Esophagus squamous epithelium (tissue), 5 donors: ENCODE measurements at places on chromosomes 4 and X.

GRCh38 chr4:663438-664428, 10.3 kb downstream of the ATP5ME start:
- DNase-seq = no peak

DNA sequence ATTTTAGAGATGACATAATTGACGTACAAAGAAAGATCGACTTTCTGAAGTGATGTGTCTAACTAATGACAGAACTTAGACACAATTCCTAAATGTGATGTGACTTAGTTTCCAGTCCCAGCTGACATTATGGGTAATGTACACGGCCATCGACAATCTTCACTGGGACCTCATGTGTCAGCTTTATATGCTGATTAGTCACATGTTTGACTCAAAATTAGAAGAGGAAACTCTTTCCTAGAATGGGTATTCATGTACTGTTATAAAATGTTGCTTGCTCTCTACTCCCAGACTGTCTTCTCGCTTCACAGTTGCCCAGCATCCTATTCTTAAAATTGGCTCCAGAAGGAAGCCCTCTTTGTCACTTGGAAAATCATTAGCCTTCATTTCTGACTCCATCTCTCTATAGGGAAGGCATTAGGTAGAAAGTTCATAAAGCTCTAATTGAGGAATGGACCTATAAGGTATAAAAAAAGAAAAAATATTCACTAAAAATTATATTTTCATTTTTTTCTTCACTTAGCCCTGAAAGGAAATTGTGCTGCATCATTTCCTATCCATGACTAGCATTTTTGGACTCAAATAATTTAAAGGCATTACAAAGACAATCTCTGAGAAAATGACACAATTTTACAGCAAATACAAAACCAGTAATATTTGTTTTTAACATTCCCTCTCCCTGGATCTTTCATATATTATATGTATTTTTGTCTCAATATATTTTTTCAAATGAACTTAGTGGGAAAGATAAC, 554.6 kb downstream of the INPP4B start:
- no peak for DNase-seq

DNA sequence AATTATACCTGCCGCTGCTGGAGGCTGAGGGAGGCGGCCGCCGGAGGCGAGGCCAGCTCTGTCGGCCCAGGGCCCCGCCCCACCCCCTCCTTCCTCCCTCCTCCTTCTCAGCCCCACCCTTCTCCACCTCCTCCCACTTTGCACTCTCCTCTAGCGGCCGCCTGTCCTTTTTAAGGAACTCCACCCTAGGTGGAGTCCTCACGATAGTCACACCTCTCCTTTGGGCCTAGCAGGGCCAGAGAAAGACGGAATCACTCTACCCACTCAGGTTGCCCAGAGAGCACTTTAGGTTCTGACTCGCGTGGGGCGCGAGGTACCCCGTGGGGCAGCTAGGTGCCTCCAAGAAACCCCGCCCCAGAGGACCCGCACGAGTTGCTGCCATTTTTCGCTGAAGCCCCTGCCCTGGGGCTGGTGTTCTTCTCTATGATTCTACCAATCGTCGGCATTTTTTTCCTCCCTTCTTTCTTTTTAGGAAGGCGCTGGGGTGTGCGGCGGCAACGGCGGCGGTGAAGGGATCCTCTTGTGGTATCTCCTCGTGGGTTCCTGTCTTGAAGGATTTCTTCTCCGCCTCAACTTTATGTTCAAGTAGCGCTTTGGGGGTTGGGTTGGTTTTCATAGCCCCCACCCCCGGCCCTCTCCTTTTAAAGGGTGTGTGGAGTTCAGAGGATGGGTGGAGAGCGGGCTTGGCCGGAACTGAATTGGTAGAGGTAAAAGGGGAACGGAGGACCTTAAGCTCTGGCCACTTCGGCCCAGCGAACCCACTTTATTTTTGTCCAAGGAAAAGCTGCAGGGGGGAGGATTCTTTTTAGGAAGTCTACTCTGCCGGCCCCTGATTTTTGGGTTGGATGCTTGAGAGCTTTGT, at the start of gene KLF8:
Gene KLF8 (plus strand): TSS at position 136 of the 862 bp plus-strand sequence. CDS start 979 bp downstream, outside the sequence.
- no peak for DNase-seq

GRCh38 chr4:538542-539142, 37.5 kb downstream of the TMEM271 start:
- DNase-seq = no peak

GRCh38 chrX:104659005-104659744, 93.2 kb downstream of the IL1RAPL2 start:
- no peak for DNase-seq
